ENCODE measurements at places on chromosomes 7 and 10.

- no peak for DNase-seq
Observed at GRCh38 chr10:47337310-47337709, 10.9 kb upstream of the RBP3 start.

DNA sequence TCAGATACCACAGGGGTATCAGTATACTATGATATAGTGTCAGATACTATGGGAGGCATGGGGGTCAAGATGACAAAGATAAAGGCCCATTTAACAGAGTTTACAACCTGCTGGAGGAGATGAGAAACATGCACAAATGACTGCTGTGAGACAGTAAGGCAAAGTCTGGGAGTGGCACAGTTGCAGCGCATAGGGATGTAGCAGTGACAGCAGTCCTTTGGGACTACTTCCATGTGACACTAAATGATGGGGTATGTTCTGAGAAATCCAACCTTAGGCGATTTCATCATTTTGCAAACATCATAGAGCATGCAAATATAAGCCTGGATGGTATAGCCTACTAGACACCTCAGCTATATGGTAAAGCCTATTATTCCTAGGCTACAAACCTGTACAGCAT lies 56.8 kb downstream of the CDK1 start:
- no peak for DNase-seq

DNA sequence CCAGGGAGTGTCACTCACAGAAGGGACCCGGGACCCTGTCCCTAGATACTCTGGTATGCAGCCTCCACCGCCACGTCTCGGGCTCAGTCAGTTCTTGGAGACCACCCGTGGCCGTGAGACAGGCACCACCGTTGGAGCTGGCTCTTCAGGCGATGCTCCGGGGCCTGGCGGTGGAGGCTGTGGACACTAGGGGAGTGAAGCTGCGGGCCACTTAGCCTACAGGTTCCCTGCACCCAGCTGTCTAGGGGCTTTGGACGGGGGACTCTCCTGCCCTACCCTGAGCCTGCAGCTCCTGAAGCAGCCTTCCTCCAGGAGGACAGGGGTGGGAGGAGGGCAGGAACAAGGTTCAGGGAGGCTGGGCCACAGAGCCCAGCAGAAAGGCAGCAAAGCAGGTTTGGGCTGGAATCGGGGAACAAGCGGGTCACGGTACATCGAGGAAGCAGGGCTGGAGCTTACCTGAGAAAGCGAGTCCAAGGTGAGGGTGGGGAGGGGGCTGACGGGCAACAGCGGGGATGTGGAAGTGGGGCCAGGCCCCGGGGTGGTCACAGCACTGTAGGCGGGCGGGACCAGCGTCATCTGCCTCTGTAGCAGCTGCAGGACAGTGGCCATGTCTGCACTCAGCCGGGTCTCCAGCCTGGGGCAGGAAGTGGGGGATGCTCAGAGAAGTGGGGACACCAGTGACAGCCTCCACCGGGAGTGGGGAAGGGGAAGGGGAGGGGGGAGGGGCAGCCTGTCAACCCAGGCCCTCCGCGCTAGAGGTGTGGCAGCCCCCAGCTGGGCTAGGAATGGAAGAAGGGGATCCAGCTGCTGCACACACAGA lies 31.5 kb downstream of the KCNH2 start:
- DNase-seq, result no peak

- no peak for DNase-seq
Observed at GRCh38 chr7:47681249-47681810, 99.4 kb upstream of the TNS3 start.

DNA sequence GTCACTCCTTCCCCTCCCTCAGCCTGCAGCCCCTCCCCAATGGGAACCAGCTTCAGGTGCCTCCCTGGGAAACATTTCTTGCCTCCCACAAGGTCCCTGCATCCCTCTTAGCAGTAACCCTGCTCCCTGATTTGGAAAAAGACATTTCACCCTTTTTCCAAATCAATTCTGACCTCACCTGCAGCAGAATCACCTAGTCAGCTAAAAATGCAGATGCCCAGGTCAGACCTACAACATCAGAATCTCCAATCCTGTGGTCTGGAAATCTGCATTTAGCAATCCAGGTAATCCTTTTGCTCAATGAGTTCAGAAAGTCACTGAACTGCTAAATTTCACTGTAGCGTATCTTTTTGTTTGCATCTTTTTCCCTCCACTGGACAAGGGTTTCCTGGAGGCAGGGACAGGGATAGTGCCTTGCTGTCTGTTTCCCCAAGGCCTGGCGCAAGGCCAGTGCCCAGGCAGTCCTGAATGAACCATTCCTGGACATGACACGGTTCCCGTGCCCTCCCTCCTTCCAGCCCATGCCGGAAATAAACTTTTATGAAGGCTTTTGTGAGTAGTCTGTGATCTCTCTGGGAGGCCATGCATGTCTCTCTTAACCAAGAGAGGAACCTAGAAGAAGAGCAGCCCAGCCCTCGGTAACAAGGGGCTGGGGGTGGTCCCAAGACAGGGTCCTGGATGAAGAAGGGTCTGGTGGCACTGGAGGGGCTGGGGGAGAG lies 44.0 kb downstream of the COL13A1 start:
- DNase-seq, result no peak

DNA sequence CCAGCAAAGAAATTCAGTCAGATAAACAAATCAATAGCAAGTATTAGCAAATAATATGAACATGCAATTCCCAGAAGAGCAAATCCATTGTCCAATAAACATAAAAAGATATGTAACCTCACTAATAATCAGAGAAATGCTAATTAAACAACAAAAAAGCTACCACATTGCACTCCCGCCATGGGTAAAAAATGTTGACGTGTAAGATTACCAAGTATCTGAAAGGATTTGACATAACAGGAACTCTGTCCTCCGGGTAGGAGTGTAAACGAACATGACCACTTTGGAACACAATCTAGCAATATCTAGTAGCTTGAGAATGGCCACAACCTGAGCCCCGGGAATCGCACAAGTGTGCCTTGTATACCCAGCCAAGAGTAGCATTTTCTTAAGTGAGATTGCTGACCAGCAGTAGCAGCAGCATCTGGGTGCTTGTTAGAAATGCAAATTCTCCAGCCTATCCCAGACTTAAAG lies 31.6 kb downstream of the DYDC1 start:
- no peak for DNase-seq

- DNase-seq, result no peak
Observed at GRCh38 chr7:55065079-55065478, 46.3 kb downstream of the EGFR start.

DNA sequence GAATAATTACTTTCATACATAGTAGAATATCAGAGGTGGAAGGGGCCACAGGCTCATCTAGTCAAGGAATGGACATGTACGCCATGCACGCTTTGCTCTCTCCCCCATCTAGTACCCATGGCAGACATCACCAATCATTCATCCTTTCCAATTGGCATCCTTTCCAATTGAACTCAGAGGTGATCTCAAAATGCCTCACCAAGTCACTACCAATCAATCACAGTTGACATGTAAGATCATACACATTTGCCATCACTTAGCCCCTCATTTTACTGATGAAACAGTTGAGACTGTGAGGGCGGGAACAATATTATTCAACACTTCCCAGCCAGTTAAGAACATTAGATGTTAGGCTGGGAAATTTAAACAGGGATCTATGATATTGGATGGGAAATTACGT lies 308.4 kb downstream of the FGFR2 start:
- no peak for DNase-seq

GRCh38 chr10:130498934-130499333 lies 362.7 kb downstream of the GLRX3 start:
- DNase-seq, result no peak

Data from GM12892 (cell line).